Activated T-cell treated with anti-CD3 and anti-CD28 coated beads for 4 hours (primary cell): ENCODE measurements at places on chromosomes 6 and 20.
A peak's percentile ranks its signal among the peaks of the same experiment; 100 is the strongest.

GRCh38 chr6:6556161-6556737 is 32.3 kb upstream of the LY86 start:
- no peak for DNase-seq

DNA sequence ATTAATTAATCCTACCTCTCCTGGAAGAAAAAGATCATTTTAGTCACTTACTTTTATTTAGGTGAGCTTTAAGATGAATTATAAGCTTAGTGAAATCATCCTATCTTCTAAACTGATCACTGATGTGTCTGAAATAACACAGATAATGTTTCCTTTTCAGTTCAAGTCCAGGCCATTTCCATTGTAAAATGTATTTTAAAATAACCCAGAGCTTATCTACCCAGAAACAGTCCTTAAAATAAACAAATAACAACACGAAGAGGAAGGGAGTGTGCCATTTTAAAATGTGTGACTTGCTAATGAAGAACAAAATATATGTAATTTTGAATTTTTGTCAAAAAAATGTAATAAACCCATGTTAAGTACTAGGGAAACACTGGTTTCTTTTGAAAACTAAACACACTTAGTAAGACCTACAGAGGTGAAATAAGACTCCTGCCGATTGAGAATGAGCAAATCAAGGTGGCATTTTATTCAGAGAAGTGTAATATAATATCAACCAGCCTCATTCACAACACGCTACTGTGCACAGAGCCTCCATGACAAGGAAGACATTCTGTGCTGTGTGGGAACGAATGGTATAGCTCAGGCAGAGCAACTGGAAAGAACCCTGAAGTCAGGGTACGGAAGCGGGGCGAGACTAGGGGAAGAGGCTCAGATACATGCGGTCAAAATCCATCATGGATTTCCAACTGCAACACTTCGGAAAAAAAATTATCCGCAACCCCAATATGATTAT is 7.7 kb downstream of the LRP11 start:
- DNase-seq: no peak

DNA sequence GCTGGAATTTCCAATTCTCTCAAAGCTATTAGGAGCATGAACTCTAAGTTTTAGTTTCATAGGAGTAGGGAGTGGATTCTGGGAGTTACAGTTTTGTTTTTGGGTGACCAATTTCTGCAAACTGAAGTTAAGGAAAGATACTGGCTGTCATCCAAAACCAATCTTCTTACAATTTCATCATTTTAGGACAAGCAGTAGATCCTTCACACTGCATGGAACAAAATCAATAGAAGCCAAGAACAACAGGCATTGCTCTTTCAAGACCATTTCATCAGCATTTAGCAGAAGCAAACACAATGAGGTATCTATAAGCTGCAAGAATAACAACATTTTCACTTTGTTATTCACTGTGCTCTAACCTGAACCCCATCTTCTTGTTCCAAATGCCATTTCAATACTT is 173.0 kb downstream of the GMDS start:
- DNase-seq: no peak

DNA sequence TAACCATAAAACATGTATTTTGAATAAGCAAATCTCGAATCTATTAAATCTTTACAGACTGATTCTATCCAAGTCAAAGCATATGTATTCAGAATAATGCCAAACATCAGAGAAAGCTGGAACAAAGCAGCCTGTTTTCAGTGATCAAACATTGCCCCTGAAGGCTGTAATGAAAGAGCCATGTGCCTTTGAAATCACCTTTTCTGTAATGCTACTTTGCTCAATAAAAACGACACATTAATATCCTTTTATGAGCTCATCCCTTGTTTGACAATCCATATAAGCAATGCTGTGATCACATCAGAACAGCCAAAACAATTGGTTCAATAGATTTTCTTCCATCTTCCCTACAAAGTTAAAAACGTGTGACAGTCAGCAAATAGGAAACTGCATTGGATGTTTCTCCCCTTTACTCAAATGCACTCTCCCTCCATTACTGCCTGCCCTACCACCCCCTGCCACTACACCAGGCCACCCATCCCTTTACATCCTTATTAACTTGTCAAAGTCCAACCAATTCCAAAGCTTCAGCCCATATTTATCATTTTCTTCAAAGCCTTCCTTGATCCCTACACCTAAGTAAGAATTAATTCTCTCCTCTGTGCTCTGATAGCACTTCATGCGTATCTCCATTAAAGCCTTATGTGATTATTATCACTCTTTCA is 42.0 kb downstream of the THEMIS start:
- no peak for DNase-seq

DNA sequence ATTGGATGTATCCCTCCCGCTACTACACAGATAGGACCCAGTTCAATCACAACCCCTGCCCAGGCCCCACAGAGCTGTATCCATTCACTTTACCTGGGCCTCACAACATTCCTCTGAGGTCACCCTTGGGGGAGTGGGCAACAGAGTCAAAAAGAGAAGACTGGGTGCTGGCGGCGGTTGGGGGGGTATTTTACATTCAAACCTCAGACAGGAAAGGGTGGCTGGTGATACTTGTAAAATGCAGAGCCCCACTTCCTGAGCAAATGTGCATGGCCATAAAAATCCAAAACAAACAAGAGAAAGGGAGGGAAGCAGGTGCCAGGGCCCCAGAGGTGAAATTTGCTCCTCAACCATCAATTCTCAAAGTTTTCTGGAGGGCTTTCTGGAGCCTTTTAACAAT is 3.5 kb downstream of the LRFN2 start:
- no peak for DNase-seq

DNA sequence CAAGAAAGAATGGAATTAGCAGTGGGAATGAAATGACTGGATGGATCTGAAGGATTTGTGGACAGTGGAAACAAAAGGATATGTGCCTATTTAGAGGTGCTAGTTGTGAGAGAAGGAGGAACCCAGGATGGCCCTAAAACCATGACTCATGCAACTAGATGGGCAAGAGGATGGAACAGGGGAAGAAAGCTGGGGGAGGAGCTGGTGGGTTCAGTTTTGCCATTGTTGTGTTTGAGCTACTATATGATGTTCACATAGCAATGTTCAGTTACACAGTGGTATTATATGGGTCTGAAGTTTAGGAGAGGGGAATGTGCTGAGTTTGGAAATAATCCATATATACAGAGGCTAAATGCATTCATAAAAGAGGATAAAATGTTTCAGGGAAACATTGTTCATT is 125.7 kb upstream of the SSTR4 start:
- DNase-seq: no peak

DNA sequence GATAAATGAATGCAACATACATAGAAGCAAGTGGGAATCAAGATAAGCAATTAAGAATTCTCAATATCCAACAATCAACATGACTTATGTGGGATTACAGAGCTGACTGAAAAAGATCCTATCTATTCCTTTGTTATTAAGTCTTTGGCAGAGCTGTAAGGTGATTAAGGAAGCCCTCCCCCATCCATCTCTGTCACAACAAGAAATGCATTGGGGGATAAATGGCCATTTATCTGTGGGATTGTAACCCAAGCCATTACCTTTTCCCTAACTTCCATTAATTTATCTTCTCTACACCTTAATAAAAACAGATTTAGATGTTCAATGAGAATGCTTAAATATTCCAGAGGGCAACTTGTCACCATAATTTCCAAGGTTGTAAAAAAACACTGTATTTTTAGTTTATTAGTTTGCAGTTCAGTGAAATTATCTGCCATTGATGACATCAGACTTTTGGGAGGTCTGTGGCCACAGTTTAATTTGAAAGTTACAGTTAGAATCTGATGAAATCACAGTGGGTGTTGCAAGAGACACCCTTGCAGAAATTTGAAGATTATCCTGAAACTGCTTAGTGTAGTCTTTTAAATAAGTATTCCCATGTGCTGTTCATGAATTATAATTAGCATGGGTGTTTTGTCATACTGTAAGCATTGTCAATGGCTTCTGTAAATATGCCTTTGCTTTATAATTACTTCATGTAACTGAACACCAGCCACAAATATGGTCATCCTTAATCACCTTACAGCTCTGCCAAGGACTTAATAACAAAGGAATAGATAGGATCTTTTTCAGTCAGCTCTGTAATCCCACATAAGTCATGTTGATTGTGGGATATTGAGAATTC is 49.4 kb upstream of the FYN start:
- DNase-seq: no peak

DNA sequence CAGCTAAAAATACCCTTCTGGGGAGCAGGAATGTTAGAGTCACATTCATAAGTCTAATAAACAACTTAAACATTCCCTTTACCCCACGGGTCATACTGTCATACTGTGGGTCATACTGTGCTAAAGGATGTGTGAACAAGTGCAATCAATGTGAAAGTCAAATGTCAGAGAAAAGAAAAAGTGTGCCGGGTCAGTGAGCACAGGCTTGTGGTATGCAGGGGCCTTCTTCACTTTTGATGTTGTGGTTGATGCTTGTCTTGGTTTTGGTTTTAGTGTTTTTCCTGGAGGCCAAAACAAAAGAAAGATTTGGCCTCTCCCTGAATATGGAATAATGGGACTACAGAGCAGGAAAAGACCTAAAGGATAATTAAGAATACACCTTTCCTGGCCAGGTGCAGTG is 267.9 kb upstream of the PLN start:
- no peak for DNase-seq

DNA sequence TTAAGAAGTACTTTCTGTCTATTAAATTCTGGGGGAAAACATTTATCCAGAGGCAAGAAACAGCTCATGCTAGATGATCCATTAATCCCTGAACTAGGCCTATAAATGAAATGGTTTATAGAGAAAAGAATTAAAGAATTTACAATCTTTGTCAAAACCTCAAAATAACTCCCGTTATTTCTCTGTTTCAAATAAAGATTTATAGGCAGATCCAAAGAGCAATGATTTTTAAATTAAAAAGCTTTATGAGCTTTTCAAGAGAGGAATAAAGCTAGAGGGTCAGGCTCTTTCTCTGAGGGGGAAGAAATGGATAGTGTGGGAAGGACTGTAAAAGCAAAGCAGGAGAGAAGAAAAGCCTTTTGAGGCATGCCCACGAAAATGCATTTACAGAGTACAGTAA is 82.5 kb upstream of the OGFRL1 start:
- DNase-seq: no peak

- no peak for DNase-seq
These were observed 25.1 kb downstream of the PARD6B start for GRCh38 chr20:50756447-50756846.

- DNase-seq: peak; percentile 4
These were observed 165.8 kb downstream of the ZFAND3 start for GRCh38 chr6:37985355-37985754.

DNA sequence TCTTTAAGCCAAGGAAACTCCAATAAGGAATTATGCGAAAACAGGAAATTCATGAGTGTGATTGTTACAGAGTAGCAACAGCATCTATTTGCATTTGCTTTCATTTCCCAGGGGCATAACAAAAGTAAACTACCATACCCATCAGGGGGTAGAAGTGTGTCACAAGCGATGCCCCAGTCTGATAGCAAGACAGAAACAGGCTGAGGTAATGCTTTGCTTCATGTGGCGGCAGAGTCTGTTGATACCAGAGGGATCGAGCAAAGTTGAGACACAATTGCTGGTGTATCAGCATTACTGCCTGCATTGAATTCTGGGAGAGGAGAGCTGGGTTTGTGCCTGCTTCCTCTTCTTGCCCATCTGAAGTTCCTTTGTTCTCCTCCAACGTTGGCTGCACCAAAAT is 51.2 kb upstream of the LYRM2 start:
- DNase-seq: no peak

- DNase-seq: no peak
These were observed 46.3 kb downstream of the PPP1R14C start for GRCh38 chr6:150189122-150189521.

DNA sequence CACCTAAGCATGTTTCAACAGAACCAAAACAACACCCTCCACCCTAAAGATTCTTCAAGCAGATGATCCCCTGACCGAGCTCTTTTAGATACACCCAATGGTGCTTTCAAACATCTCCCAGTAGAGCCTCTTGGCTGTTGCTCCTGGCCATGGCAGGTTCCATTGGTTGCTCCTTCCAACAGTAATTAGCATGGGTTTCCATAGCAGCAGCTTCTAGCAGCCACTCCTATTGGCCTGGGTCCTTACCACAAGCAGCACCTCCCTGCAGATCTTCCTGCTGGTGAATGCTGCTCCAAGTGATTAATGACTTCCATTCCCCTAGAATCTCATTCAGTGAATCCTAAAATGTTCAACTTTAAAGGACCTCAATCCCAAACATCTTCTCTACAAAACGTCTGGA is 13.9 kb downstream of the CCN2 start:
- DNase-seq: no peak

DNA sequence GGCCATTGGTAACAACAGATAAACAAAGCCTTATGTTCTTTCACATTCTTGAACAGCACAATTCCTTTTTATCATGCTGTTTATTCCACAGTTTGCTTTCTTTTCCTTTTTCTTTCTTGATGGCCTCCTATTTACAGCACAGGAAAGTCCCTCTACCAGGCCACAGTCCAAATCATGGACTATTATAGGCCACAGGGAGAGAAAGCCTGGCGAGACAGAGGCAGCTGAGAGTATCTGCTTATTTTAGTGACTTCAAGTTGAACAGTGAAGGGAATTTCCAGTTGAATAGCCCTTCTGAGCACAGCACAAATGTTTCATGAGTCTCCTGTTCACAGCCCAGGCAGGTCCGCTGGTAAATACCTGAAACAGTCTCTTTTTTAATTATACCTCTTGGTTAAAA is 263.7 kb upstream of the ARID1B start:
- no peak for DNase-seq

DNA sequence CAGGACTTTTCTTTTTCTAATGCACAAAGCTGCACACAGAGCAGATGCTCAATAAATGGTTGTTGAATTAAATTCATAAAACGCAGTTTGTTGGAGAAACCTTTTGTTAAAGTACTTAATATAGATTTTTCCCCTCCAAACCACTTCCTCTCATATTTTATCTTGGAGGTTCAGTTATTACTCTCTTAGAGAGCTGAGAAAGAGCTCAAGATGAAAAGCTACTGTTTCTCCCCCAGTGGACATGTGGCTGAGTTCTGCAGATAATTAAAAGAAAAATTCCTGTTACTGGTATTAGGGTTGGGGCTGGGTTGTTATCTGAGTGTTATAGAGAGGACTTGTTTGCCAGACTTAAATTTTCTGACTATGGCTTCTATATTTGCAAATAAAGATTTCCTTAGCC is 294.0 kb downstream of the TBC1D7 start:
- DNase-seq: no peak

- no peak for DNase-seq
These were observed 1.9 kb downstream of the TAB2 start for GRCh38 chr6:149319422-149319821.

GRCh38 chr6:89379281-89379680 is 26.8 kb upstream of the UBE2J1 start:
- no peak for DNase-seq

GRCh38 chr6:136701045-136701444 is 91.2 kb downstream of the MAP3K5 start:
- no peak for DNase-seq

- peak; percentile 24 for DNase-seq
These were observed 52.1 kb downstream of the RIPOR2 start for GRCh38 chr6:24883618-24884017.
